ENCODE measurements at places on chromosomes 7 and 10. TPM values are rescaled to one million over a fixed set of nuclear protein-coding genes. Genes with fewer than 3 reads are reported as not detected.

The ACTL6B gene
- total RNA-seq = not detected

The MARVELD1 gene
- 0.39 TPM for total RNA-seq

The VSTM4 gene
- not detected for total RNA-seq

The SPDYE16 gene
- not detected for total RNA-seq

The CCDC146 gene
- 13.4 TPM for total RNA-seq

The RAB18 gene
- total RNA-seq = 130 TPM

The OIT3 gene
- total RNA-seq = not detected
